ENCODE measurements at places on chromosomes 7 and 10.

DNA sequence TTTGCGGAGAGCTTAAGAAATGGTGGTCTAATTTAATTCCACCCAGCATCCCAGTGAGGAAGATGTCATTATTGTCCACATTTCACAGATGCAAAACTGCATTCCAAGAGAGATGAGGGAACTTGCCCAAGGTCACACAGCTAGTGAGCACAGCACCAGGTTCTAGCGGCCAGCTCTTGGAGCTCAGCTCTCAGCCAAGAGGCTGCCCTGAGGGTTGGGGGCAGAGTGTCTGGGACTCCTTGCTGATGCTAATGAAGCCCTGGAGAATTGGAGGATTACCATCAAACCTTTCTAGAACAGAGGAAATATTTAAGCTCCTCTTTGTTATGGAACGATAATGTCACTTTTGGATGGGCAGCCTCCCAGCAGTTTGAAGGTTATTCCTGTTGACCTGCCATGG lies 48.0 kb downstream of the PLPP4 start:
- DNase-seq: no peak

GRCh38 chr10:123808286-123808685 lies 83.3 kb downstream of the CPXM2 start:
- DNase-seq: no peak

- DNase-seq: no peak
Measured at GRCh38 chr10:12728494-12728893, 273.0 kb downstream of the CCDC3 start.

- no peak for DNase-seq
Measured at GRCh38 chr10:4648999-4649398, 177.0 kb upstream of the AKR1E2 start.

GRCh38 chr10:70481105-70481504 lies 2.5 kb downstream of the PALD1 start:
- no peak for DNase-seq

- DNase-seq: no peak
Measured at GRCh38 chr10:74963549-74963948, 137.1 kb downstream of the KAT6B start.

DNA sequence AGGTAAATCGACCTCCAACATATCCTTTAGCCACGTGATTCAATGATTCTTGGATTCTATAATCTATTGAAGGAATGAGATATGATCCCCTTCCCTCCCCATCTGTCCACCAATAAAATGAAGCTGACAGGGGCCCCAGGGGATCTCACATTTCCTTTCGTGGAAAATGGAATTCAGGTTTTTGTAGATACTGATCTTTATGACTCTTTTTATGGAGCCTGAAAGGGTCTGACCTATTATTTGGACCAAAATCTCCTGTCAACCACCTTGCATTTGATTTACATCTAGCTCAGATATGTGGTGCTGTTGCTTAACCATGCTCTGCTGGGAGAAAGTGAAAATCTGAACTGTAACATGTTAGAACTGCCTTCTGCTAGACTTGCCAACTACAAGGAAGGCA lies 234.0 kb upstream of the CXCL12 start:
- DNase-seq: no peak

DNA sequence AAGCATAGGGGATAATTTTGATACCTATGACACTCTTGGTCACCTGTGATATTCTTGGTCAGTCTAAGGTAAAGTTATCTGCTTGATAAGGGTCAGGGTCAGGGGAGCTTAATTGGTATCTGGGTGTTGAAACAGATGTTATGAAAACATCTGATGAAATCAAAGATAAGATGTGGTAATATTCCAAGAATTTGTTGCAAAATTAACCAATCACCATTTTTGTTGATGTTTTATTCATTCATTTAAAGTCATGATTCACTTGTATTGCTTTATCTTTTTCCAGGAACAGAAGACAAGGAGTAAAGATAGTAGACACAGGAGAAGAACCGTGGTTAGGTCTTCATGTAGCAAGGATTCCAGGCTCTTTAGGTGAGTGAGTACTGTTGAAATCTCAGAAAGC lies 103.1 kb downstream of the SEMA3C start:
- no peak for DNase-seq

GRCh38 chr10:76973091-76974016 lies 664.3 kb downstream of the KCNMA1 start:
- DNase-seq: no peak

DNA sequence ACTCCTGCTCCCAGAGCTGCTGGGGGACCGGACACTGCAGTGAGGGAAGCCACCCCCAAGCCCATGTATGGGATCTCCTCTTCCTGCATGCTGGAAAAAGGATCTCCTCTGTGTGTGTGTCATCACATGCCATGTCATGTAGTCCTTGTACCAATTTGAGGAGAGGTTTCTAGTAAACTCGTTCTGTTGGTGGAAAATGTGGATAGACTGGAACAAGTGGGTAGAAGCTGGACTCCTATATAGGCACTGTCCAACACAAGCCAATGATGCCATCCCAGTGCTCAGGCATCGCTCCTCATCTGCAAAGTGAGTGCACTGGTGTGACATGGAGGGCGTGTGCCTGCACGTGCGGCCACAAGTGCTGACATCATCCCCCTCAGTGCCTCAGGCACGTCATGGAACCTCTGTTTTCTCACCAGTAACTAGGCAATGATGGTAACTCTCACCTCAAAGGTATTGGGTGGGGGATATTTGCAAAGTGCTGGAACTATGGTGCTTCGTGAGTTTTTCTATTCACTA lies 19.3 kb downstream of the MYO1G start:
- DNase-seq: no peak

GRCh38 chr7:152853236-152853635 lies 93.7 kb downstream of the ACTR3B start:
- no peak for DNase-seq

DNA sequence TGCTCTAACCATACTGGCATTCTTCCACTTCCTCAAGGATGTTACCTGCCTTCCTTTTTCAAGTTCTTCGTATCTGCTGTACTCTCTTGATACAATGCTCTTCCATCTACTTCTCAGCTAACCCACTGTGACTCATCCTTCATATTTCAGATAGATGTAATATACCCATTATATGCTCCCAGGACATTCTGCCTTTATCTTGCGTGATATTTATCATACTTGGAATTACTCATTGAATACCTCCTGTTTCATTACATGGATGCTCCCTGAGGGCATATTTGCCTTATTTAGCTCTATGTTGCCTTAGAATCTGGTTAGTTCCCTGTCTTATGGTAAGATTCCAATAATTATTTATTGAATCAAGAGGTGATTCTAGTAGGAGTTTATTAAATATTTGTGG lies 706.4 kb downstream of the SORCS3 start:
- DNase-seq: no peak

DNA sequence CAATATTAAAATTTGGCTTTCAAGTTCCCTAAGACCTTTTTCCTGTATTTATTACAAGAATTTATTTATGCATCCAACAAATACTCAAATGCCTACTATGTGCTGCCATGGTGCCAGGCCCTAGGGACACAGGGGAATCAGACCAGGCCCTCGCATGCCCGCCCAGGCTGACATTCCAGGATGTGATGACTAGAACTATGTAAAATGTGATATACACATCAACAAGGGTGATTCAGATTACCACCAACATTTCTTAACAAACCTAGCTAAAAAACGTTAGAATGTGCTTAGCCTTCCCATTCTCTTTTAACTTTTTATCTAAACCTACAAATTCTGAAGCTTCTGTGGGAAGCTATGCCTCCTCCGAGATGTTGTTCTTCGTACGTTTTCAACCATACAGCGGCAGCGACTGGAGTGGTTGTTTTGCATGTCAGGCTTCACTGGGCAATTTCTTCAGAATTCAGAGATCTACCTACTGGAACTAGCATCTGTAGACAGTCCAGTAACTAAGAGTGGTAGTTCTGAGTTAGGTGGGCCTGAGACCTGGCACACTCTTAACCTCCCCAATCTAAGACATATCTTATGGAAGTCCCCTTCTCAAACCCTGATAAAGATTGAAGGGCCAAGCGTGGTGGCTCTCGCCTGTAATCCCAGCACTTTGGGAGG lies 22.1 kb downstream of the GNA12 start:
- no peak for DNase-seq

DNA sequence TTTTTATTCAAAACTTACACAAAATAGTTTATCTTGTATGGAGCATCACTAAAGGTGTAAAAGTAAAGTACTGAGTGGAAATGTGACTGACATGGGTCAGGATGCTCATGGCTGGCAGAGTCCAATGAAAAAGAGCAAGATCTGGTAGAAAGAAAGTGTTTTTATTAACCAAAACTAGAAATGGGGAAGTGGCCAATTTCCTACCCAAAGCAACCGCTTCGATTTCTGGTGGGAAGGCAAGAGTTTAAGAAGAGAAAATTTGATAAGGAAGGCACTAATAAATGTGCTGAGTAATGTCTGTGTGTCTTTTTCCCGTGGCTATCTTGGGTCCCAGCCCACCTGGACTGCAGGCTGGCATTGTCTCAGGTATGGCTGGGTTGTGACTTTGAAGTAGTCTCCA lies 277.7 kb downstream of the ANKRD7 start:
- DNase-seq: no peak

DNA sequence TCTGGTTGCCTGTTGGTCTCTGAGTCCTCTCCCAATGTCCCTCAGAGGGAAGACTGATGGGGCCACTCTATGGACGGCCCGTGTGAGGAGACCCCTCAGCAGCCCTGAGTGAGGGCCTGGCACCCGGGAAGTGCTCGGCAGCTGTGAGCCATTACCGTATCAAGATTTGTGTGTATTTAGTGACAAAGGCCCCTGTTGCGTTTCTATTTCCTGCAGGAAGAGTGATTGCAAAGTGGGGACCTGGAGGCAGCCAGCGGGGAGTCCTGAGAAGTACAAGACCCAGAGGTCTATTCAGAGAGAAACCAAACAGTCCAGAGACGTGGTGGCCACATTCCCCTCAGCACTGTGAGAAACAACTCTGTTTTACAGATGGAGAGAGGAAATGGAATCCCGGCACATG lies 51.1 kb upstream of the CHST15 start:
- no peak for DNase-seq

DNA sequence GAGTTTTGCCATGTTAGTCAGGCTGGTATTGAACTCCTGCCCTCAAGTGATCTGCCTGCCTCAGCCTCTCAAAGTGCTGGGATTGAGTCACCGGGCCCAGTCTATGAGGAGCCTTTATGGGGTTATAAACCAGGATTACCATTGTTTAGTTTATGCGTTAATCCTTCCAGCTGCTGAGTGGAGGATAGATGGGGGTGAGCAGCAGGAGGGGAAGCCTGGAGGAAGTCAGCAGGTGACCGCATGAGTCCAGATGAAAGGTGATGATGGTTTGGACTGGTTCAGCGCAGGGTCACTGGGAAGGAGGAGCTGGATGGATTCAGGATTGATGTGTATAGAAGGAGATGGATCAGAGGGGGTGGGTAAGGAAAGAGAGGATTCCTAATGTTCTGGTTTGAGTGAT lies 197.1 kb downstream of the ADAM12 start:
- DNase-seq: no peak

DNA sequence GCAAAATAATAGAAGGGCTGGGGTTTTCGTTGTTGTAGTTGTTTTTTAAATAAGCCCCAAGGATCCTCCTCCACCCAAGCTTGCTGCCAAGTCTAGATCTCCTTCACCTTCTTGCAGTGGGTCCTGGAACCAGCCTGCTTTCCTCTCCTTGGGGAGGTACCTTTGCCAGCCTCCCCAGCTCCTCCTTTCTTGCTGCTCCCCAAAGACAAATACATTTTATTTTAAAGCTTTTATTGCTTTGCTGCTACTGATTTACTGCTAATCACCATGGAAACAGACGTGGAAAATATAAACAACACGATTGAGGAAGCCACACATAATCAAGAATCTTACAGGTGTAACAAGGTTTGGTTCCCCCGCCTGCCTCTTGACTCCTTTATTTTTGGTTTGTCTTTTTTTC lies 17.4 kb upstream of the SLF2 start:
- DNase-seq: no peak

DNA sequence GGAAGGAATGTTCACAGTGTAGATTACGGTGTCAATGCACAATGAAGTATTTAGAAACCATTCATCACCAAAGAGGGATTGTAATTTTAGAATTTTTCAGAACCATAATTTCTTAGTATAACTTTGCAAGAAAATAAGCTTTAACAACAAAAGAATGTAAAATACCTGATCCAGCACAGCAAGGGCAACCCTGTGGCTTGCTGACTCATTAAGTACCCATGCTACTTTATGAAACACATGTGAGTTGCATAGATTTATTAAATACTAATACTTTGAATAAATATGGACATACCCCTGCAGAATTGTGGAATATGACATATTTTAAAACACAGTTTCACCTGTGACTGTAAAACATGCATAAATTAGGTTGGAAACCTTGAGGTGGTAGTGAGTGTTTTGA lies 281.3 kb downstream of the ZNF248 start:
- no peak for DNase-seq

- no peak for DNase-seq
Measured at GRCh38 chr7:47536661-47537611, 45.0 kb downstream of the TNS3 start.

- no peak for DNase-seq
Measured at GRCh38 chr7:75987026-75987804, 7.2 kb downstream of the TMEM120A start.

GRCh38 chr10:5585517-5586206 lies 60.9 kb downstream of the CALML3 start:
- DNase-seq: peak; percentile 61

DNA sequence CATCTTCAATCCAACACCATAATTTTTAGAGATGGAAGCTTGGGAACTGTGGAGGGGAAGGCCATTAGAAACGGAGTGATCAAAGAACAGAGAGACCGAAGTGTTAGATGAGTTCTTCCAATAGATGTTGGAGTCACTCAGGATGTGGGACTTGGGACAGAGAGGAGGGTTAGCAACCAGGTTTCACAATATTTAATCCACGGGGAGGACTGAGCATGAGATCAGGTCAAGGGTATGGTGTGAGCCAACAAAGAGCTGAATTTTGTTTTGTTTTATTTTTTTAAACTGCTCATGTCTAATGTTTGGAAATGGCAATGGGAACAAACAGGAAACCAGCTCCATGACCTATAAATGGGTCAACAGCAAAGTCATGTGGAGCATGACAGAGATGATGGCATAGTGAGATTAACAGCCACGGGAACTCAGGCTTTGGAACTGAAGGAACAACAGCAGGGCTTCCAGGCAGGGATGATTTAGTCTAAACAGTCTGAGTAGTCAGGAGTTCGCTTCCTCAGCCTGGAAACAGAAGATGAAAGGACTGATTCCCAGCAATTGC lies 38.9 kb upstream of the AMPH start:
- no peak for DNase-seq

DNA sequence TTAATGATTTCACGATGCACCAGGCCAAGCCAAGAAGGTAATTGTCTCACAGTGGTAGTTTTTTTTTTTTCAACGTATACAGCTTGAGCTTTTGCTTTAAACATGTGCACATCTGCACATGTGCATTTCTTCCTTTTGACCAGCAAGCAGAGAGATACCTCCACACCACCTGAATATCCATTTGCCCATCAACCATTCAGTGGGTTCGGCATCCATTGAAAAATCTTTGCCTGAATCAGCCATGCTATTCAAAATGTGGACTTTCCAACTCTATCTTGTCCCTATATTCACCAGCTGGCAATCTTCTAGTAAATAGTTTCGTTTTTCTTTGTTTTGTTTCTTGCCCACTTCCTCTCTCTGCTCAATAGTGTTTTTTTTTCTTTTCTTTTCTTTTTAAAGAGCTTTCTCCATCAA lies 7.7 kb upstream of the TRA2A start:
- no peak for DNase-seq

Data from NCI-H1105 (cell line).